GM12865 (cell line): ENCODE measurements at places on chromosomes 4 and X.

GRCh38 chrX:137387646-137388045, 178.3 kb upstream of the ZIC3 start:
- DNase-seq = no peak

- no peak for DNase-seq
These were observed 383.7 kb upstream of the FAM241A start for GRCh38 chr4:111761531-111761930.

- peak; percentile 60 for DNase-seq
These were observed 40.1 kb upstream of the GPR78 start for GRCh38 chr4:8540072-8540471.

DNA sequence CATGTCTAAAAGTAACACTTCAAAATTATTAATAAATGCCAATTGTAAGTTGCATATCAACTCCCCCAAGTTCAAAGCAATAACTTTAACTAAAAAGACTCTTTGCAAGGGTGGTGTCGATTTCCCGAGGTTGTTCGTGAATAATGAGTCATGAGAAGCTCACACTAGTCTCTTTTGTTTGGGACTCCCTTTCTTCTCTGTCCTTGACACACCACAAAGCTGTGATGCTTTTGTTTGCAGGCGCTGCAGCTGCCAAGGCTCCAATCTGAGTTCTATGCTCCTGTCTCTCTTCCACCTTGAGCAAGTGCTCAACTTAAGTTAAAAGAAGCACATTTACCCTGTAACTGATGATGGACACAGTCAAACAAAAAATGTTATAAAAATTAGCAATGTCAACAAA, 65.9 kb downstream of the FAT1 start:
- no peak for DNase-seq

GRCh38 chr4:47372561-47372960, 90.9 kb downstream of the COMMD8 start:
- DNase-seq = no peak

GRCh38 chr4:124151031-124151430, 561.5 kb downstream of the ANKRD50 start:
- no peak for DNase-seq

DNA sequence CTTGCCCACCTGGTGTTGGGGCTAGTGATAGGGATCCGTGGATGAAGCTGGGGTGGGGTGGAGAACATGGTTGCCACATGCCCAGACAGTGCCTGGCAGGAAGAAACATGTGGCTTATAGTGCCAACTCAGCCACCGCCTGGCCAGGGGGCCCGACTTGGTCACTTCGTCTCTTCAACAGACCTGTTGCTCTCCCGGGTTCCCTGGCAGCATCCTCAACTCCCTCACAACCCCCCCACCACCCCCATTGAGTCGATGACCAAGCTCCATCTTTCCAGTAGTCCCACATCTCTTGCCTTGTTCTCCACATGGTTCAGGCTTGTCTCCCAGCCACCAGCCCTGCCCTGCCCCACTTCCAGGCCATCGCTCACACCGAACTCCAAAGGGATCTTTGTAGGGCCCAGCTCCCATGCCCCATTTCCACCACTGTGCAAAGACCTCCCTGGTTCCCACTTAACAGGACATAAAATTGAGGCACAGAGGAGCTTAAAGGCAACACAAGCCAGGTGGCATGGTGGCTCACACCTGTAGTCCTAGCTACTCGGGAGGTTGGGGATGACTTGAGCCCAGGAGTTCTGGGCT, 7.8 kb downstream of the PNCK start:
- no peak for DNase-seq

DNA sequence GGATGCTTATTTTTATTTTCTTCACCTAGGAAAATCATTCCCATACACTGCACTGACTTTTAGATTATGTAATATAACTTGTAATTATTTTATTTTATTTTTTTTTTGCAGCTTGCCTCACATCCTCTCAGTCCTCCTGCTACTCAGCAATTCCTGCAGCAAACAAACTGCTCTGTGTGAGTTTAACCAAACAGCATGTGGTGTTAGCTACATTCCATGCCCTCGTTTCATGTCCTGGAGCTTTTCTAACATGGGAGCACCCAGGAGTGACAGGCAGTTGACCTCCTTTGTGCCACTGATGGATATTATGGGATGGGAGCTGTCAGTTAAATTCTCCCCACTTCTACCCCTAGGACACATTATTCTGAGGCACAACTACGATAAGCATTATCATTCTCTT, 24.8 kb downstream of the CXCL1 start:
- DNase-seq = no peak
